Right ventricle myocardium superior (tissue), 1 donor: ENCODE measurements at places on chromosomes 6 and 20.

DNA sequence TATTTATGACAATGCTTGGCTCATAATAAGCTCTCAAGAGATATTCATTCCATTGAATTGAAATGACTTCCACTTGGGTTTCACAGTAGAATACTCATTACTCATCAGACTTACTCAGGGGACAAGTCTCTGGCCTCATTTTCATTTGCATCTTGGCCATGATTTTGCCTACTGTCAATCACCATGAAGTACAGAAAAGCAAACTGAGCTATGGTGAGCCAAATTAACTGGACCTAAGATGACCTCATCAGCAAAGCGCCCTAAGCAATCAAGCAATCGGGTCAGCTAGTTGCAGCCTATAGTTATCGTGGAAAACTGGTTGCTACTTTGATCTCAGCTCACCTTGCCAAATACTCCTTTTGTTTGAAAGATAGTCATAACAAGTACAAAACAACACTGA, 494.7 kb upstream of the SLC35B3 start:
- DNase-seq: no peak

DNA sequence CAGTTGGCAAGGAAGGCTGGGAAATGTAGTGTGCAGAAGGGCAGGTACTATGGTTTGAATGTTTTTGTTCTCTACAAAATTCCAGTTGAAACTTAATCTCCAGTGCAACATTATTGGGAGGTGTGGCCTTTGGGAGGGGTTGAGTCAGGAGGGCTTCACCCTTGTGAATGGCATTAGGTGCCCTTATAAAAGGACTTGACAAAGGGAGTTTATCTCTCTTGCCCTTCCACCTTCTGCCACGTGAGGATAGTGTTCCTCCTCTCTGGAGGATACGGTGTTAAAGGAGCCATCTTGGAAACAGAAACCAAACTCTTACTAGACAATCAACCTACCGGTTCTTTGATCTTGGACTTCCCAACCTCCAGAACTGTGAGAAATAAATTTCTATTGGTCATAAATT, 82.2 kb upstream of the LRFN2 start:
- DNase-seq: no peak

- DNase-seq: no peak
These were observed 14.9 kb downstream of the GHRH start for GRCh38 chr20:37246736-37247135.

- DNase-seq: no peak
These were observed 134.8 kb downstream of the LY86 start for GRCh38 chr6:6723361-6723760.

- DNase-seq: no peak
These were observed 179.3 kb upstream of the RUNX2 start for GRCh38 chr6:45148711-45149341.

DNA sequence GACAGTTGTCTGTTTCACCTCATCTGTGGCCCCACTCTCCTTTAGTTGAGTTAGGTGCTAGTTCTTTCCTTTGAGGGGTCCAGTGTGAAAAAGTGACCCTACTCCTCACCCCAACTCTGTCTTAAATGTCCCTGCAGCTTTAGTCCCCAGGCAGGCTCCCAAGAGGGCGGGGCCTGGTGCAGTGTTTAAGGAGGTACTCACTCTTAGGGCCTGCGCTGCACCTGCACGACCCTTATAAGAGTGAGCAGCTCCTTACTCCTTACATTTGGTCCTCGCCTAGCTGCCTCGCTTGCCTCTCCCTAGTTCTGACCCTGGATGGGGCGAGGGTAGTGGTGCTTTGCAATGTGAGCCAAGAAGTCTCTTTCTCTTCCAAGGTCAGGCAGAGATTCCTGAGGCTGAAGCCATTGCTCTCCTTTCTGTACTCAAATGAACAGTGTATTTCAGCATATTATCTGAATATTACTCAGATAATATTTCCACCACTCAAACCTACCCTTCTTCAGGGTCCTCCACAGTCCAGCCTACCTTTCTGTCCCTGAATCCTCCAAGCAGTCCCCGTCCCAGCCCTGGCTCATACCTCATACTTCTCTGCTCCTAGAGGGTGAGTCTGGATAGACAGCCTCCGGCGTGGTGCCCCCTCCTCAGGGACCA, 11.9 kb upstream of the VEGFA start:
- DNase-seq: no peak

DNA sequence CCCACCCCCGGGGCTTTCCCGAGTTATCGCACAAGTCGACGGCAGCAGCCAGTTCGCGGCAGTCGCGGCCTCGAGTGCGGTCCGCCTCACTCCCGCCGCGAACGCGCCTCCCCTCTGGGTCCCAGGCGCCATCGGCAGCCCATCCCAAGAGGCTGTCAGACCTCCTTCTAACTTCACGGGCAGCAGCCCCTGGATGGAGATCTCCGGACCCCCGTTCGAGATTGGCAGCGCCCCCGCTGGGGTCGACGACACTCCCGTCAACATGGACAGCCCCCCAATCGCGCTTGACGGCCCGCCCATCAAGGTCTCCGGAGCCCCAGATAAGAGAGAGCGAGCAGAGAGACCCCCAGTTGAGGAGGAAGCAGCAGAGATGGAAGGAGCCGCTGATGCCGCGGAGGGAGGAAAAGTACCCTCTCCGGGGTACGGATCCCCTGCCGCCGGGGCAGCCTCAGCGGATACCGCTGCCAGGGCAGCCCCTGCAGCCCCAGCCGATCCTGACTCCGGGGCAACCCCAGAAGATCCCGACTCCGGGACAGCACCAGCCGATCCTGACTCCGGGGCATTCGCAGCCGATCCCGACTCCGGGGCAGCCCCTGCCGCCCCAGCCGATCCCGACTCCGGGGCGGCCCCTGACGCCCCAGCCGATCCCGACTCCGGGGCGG, 1.6 kb downstream of the GNAS start:
- DNase-seq: no peak

- DNase-seq: no peak
These were observed 15.8 kb downstream of the IL22RA2 start for GRCh38 chr6:137157601-137158000.
